ENCODE measurements at places on chromosomes 12 and 14.

DNA sequence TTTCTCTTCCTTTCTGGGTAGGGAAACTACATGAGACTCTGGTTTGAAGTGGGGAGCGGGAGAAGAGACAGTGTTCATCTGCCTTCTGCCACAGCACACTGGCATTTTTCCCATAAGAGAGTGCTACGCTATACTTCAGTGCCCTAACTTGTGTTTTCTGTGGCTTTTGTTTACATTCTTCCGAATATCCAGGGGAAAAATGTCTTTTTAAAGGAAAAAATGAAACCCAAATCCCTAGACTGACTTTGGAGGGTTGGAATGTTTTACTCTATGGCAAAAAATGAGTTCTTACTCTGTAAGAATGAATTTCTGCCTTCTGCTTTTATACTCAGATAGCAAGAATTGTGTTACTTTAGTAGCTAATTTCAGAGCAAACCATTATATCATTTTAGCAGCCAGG, 88.1 kb upstream of the TMEM263 start:
- no peak for DNase-seq

DNA sequence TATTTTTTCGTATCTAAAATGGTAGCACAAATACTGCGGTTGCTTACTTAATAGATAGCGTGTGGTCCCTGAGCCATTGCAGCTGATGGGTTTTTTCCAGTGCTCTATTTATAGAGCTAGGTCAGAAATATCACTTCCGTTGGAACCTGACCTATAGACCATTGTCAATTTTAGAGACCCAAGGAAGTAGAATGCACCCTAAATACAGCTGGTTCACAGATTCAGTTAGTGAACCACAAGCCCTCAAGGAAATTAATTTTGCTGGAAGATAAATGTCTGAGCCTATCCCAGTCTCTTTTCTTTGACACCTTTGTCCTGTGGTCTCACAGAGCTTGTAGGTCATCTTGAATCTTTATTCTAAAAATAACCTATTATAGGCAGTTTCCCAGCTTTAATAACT, 391.0 kb downstream of the ZFP36L1 start:
- DNase-seq: no peak

DNA sequence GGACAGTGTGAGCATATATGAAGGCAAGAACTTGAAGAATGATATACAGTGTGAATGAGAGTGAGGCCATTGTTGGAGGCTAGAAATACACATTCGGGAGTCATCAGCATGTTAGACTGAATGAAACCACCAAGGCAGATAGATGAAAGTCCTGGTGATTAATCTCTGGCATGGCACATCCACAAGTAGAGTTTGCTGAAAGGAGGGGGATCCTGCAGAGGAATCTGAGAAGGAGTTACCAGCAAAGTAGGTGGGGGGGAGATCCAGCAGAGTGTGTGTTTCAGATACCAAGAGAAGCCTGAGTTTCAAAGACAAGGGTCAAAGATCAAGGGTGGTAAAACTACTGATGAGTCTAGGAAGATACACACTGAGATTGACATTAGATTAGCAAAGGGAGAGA, 426.7 kb upstream of the DCN start:
- DNase-seq: no peak

GRCh38 chr12:127358888-127359287, 908.1 kb upstream of the TMEM132C start:
- no peak for DNase-seq

GRCh38 chr14:98798099-98798498, 473.9 kb downstream of the BCL11B start:
- DNase-seq: no peak

DNA sequence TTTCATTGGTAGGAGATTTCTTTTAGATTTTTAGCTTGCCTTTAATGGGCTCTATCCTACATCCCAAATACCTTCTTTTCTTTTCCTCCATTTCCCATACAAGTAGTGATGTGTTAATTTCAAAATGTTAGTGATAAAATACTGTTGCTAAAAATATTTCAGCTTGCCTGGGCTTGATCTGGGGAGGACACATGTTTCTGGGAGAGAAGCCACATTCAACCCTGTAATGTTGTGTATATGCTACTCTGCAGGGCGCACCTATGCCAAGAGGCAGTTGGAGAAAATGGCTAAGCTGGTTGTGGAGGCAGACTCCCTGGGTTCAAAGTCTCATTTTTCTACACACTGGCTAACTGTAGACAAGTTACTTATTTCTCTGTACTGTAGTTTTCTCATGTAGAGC, 26.3 kb downstream of the FLRT2 start:
- DNase-seq: no peak

Measured in stimulated activated CD4-positive, alpha-beta T cell treated with anti-CD3 and anti-CD28 coated beads, Interleukin-2, amount 100 ng/mL, for 48 hours (primary cell).